CD4-positive, alpha-beta T cell treated with Interleukin-17A for 1 hour (primary cell): ENCODE measurements at places on chromosomes 16 and 17.

DNA sequence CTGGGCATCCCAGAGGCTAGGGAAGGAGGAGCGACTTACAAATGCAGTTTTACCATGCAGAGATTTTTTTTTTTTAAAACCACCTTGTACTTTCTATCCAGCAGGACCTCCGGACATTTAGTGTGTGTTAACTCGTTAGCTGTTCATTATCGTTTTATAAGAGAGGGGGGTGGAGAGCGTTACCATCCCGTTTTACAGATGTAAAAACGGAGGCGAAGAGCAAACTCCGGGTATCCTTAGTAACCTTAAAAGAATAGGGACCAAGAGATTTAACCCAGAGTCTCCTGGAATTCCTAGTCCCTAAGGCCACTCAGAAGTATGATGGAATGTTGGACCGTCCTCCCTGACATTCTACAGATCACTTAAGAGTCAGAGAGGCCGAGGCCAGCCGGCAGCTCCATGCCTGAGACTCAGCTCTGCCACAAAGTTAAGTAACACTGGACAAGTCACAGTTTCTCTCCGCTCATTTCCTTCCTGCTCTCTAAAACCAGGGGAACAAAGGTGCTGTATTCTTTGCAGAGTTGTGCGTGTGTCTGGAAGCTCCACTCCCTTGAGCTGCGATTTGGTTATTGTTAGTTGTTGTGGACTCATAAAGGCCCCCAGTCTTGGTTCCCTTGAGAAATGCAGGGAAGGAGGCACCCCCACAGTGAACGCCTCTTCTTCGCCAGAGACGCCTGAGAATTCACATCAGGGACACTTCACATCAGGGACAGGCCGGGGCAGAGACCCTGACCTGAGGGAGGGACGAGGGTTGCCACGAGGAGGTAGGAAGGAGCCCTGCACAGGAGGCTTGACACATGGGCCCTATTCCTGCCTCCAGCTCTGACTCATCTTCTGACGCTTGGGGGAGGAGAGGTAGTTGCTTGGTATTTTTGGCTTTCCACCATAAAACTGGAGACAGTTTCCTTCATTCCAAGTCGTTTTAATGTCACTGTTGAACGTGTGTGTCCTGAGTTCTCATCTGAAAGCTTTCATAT, 1.2 kb downstream of the DUSP14 start:
- DNase-seq = no peak

- no peak for DNase-seq
Measured at GRCh38 chr16:86549076-86549892, 5.8 kb downstream of the MTHFSD start.

GRCh38 chr16:873889-874288, 73.4 kb upstream of the GNG13 start:
- DNase-seq = no peak

DNA sequence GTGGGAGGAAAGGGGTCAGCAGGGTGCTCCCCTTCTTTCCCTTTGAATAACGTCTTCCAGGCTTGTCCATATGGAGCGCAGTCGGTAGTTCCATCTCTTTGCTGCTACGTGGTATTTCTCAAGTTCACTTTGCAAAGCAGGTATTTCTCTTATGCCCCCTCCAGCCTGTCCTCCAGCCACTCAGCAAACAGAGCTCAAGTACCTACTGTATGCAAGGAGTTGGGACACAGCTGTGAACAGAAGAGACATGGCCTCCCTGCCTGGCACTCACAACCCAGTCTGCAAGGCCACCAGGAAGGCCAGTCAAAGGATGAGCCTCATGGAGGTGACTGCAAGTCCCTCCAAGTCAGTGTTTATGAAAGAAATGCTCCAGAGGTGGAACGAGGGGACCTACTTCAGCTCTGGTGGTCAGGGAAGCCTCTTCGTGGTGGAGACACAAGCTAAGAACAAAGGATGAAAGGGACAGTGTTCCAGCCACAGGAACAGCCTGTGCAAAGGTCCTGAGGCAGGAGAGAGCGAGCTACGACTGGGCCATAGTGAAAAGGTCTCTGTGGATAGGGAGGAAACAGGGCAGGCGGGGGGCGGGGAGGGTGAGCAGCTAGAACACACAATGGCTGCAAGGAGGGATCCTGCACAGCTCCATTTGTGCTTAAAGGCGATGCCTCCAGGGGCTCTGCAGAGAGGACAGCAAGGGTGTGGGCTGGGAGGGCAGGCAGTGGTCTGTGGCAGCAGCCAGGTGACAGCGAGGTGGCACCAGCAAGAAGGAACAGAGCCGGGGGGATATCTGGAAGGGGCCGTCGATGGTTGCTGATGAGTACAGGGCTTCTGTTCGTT, 32.6 kb downstream of the PPL start:
- DNase-seq = no peak

DNA sequence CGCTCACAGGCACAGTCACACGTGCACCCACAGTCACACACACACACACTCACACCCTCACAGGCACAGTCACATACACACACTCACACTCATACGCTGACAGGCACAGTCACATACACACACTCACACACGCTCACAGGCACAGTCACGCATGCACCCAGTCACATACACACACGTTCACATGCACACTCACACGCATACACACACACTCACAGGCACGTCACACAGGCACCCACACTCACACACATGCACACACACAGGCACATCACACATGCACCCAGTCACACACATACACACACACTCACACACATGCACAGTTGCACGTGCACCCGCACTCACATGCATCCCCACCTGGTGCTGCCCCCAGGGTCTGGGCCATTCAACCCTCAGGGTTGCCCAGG, 46.1 kb upstream of the CBFA2T3 start:
- no peak for DNase-seq
